ENCODE measurements at places on chromosomes 11 and 22.
A peak's percentile ranks its signal among the peaks of the same experiment; 100 is the strongest.

- DNase-seq, result peak; percentile 46
Measured at GRCh38 chr11:111378861-111379601, at the start of gene POU2AF1. POU2AF1 (minus strand) TSS chr11:111379275; CDS start chr11:111379177, 98 bp downstream.

- no peak for DNase-seq
Measured at GRCh38 chr11:64224151-64224890, 1.7 kb downstream of the TRPT1 start.

- no peak for DNase-seq
Measured at GRCh38 chr22:48832592-48832991, 995.1 kb downstream of the BRD1 start.

- no peak for DNase-seq
Measured at GRCh38 chr11:108131993-108132392, 10.6 kb downstream of the ACAT1 start.

DNA sequence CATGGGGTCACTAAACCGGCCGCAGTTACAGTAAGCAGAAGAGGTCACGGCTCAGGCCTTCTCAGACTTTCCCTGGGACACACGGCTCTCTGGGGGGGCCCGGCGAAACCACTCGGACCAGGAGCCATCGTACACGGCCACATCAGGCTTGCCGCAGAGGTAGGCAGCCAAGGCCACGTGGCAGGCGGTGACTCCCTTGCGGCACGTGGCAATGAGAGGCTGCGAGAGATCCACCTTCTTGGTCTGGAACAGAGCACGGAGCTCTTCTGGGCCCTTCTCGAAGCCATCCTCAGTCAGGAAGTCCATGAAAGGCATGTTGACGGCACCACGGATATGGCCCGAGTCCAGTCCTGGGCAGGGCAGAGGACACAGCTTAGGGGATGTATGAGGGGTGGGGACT is 8.3 kb downstream of the TST start:
- no peak for DNase-seq

DNA sequence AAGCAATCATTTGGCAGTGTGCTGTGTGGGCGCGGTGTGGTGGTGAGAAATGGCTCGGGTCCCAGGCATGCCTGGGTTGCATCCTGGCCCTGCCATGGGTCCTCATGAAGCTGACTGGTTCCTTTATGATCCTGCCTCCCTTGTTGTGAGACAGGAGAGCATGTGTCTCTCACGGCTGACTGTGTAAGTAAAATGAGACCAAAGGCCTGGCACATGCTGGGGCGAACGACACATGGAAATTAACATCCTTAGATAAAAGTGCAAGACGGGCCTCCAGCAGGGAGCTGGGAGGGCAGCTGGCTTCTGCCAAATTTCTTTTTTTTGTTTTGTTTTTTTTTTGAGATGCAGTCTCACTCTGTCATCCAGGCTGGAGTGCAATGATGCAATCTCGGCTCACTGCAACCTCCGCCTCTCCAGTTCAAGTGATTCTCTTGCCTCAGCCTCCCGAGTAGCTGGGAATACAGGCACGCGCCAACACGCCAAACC is 9.4 kb upstream of the FBLN1 start:
- no peak for DNase-seq

All from activated T-helper 9 cell treated with anti-CD3 and anti-CD28 coated beads, Interleukin-2, amount 50 U/mL, for 16 hours (primary cell).